NCI-H69 (cell line): ENCODE measurements at places on chromosomes 2 and 18.

- no peak for DNase-seq
Observed at GRCh38 chr2:195709901-195710806, 53.1 kb downstream of the SLC39A10 start.

DNA sequence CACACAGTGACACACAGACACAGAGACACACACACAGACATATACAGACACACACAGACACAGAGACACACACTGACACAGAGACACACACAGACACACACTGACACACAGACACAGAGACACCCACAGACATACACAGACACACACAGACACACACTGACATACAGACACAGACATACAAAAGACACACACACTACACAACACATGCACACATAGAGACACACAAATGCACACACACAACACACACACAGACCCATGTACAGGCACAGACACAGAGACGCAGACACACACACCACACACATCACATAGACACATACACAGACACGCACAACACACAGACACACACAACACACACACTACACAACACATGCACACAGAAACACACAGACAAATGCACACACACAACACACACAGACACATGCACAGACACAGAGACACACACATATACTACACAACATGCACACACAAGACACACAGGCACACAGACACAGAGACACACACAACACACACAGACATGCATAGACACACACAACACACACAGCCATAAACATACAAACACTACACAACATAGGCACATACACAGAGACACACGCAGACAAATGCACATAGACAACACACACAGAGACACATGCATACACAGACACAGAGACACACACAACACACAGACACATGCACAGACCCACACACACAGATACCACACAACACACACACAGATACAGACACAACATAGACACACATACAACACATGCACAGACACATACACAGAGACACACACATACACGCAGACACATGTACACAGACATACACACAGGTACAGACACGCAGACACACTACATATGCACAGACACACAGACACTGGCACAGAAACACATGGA is 120.5 kb downstream of the BCL2 start:
- DNase-seq = no peak

GRCh38 chr2:102621630-102622029 is 2.3 kb downstream of the SLC9A2 start:
- DNase-seq = no peak

DNA sequence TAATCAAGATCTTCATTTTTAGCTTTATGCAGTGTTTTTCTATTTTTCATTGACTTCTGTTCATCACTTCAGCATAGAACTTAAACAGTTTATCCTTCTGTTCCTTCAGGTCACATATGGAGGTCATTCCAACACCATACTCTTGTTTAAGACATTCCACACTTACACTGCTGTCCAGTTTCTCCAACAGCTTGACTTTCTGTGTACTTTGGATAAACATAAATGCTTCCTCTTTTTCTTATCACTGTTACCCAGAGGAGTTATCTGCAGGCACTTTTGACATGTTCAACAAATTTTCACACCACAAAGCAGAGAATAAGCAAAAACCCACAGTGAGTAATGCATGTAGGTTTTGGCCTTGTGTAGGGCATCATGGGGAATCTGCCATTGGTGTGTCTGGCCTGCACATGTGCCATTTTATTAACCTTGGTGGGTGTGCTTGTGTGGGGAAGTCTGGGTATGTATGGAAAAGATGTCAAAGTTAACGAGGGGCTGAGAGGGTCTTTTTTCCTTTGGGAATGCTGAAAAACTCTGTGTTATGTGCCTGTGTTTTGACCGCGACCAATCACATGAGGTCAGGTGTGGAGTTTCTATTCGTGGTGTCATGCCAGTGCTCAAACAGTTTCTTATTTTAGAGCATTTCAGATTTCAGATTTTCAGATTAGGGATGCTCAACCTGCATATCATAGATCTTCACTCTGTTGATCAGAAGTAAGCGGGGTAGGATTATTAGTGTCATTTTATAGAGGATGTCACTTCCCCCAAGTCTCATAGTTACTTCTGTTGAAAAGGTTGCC is 53.9 kb upstream of the ACVR1 start:
- DNase-seq = no peak

DNA sequence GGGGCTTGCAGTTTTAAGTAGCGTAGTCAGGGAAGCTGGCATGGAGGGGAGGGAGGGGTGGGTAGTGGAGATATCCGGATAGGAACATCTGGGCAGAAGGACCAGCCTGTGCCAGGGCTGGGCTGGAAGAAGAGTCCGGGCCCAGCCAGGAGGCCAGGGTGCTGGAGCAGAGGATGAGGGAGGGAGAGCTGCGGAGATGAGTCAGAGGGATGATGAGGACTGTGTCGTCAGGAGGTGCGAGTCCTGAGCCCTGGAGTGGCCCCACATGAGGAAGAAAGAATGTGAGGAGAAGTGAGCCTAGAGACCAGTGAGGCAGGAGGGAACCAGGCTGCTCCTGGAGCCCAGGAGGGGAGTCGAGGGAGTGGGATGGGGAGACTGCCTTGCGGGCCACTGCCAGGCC is 82.4 kb downstream of the CTIF start:
- no peak for DNase-seq

- peak; percentile 74 for DNase-seq
Observed at GRCh38 chr2:67650291-67651133, 253.4 kb downstream of the ETAA1 start.

DNA sequence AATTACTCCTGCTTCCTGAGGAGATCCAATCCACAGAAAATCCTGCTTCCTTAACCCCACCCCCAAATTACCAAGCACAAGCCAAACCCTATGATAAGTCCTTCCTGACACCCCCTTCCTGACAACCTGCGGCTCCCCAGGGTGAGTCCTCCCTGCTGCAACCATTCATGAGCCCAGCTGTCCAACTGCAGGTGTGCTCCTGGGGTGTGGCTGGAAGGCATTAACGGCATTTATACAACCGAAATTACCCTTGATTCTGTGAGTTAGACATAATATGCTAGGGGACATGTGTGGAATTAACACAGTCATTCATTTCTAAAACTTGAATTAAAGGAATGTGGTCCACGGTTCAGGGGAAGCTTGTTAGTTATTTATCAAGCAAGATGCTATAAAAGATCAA is 119.0 kb upstream of the ALKAL2 start:
- DNase-seq = peak; percentile 67

GRCh38 chr2:106358521-106358920 is 109.7 kb downstream of the RGPD3 start:
- DNase-seq = no peak

DNA sequence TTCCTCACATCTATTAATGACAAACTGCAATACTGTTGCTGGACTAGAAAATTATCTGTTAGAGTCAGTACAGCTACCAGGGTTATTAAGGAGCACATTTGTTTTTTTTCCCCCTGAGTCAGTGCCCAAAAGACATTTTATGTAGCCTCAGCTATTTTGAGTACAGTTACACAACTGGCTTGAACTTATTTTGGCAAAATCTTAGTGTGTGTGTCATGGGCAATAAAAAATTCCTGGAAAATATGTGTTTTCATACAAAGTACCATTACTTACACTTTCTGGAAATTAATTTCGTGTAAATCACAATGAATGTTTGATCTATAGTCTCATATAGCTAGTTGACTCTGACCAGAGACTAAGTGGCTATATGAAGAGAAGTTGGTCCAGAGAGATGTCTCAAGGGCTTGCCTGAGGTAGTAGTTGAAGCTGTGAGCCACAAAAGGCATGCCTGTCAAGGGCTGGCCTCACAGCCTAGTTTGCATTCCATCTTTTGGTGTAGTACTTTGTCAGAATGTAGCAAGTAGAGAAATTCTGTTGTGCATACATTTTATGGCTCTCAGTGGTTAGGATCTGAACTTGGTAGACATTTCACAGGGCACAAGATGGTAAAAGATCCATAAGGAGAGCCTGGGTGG is 283.4 kb downstream of the MTX2 start:
- DNase-seq = no peak

DNA sequence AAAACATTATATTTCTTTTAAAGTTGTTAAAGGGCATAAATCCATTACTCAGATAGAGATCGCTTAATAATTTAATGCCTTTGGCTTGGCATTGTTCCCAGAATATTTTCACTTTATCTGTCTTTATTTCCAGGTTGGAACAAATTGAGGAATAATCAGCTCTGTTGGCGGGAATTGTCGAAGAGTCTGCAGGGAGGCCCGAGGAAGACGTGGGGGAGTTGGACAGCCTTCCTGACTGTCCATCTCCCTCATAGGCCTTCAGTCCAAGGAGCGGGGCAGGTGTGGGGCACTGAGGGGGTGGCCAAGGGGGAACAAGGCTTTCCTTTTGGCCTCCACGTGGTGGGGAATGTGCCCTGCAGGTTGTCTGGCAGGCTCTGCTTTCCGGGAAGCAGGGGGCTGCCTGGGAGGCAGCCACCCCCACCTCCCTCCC is 179.6 kb downstream of the ZBTB7C start:
- peak; percentile 66 for DNase-seq

GRCh38 chr18:54147439-54147838 is 77.0 kb downstream of the MBD2 start:
- DNase-seq = peak; percentile 86

DNA sequence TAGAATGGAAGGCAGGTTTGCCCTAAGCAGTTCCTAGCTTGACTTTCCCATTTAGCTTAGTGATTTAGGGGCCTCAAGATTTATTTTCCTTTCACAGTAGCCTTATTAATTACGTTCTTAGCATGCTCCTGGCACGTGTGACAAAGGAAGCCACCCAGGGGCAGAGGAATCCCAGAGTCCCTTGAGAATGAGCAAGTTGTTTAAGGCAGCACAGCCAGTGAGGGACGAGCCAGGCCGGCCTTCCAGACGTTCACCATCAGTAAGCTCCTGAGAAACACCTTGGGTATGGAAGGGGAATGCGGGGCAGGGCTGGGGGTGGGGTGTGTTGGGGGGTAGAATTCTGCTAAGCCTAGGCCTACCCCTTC is 76.3 kb downstream of the SOWAHC start:
- no peak for DNase-seq

DNA sequence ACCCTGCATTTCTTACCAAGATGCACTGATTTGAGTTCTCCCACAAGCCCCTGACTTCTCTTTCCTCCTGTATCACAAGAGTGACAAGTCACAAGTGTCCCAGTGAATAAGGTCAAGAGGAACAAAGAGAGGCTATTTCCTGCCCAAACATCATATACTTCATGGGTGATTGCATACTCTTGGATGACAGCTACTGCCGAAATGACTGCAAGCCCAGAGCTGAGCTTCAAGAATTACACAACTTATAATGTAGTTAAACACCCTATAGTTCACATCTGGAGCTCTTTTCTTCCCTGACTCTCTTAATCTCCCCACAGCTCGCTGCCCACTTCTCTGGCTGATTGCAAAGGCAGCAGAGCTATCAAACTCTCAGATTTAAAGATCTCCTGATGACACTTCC is 289.7 kb upstream of the PARD3B start:
- DNase-seq = no peak

- DNase-seq = no peak
Observed at GRCh38 chr18:54946149-54946581, 13.1 kb downstream of the CCDC68 start.

DNA sequence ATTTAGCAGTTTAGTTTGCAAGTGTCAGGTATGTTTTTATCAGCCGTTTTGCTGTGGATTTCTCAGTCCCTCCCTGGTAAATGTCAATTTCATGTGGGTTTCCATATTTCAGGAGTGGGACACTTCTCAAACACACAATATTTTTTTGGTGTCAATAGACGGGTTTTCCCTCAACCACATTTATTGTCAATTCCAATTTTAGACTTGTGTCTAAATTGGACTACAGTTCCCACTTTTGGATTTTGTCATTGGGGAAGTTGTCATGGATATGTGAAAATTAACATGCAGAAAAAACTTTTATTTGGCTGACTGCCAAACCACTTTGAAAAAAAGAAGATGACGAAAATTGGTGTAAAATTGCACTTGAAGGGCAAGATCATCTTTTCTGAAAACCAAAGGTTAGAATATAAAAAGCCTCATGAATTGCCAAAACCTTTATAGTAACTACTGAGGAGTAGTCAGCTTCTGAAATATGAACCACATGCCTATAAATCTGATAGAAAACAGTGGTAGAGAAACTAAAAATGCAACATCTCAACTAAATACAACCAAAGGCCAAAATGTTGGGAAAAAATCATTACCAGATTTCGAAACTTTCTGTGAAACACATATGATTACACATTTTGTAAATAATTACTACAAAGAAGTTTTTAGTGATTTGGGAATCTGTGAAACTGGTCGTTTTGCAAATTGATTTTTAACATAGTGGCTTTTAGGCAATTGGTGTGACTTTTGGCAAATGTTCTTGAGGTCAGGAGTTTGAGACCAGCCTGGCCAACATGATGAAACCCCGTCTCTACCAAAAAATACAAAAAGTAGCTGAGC is 106.4 kb downstream of the BCL2L11 start:
- DNase-seq = no peak

DNA sequence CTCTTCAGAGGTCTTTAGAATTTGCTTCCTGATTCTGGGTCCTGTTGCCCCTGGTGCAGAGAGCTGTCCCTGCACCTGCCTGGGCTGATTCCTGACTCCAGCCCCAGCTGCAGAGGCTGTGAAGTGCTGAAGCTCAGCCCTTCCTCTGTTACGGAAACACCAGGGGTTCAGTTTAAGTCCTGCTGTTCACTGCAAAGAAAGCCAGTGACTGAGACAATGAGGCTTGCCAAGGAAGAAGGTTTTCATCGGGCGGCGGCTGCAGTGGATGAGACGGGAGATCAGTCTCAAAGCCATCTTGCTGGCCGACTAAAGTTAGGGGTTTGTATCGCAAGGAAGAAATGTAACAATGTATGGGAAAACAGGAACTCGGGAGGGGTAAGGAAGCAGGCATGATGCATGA is 142.4 kb upstream of the ZNF236 start:
- peak; percentile 39 for DNase-seq

DNA sequence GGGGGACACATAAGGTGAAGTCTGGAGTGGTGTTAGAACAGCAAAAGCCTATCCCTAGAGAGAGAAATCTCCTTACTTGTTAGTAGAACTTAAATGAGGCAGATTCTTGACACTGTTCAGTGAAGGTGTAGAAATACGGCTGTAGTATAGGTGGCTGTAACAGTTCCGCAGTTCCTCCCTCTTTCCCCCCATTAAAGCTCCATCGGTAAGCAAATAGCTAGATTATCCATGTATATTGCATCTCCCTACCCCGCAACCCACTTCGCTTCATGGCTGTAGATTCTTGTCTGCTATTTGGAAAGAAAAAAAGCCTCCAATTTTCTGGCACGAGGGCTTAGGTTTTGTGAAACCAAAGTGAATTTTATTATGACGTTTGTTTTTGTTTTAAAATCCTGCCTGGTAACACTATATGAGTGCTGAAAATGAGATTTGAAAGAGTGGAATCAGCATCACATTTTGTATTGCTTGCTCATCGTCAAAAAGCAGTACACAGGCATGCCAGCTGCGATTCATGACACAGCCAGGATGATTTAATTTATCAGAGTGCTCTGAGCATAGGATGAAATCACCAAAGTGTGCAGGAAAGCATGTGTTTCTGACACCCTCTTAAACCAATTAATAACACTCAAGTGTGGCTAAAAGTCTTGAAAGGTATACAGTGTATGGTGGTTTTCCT is 1.4 kb downstream of the FAM171B start:
- peak; percentile 53 for DNase-seq
